Ureter (tissue), 1 donor: ENCODE measurements at places on chromosomes 16 and 17.

DNA sequence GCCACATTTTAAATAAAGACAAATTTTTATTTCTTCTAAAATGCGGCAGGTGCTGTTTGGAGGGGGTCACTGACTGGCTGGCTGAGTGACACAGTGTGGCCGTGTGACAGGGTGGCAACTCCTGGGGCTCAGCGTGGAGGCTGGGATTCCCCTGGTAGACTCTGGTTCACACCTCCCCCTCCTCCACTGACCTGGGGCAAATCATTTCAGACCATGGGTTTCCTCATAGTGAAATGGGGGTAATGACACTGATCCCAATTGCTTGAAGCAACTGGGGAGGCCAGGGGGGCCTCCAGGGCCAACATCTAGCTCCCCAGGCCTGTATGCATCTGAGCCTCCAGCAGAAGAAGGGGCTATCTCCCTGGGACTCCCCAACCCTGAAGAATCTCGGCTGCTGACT, 6.6 kb downstream of the HSD11B2 start:
- no peak for DNase-seq

DNA sequence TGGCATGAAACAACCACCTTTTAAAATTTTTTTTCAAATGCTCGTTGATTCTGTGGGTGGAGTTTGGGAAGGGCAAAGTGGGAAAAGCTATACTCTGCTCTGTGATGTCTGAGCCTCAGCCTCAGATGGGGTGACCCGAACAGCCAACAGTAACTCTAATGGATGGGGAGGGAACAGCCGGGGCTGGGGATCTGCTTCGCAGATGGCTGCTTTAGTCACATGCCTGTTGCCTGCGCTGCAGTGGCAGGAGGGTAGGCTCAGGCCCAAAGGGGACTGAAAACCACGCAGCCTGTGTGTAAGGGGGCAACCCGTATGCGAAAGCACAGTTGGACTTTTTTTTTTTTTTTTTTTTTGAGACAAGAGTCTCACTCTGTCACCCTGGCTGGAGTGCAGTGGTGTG, 14.9 kb upstream of the MAPK3 start:
- DNase-seq = no peak

- DNase-seq = no peak
Observed at GRCh38 chr16:64990101-64990500, 131.8 kb downstream of the CDH11 start.

GRCh38 chr16:85347213-85347591, 234.9 kb upstream of the CIBAR2 start:
- no peak for DNase-seq

GRCh38 chr17:57997085-57997809, 9.2 kb upstream of the VEZF1 start:
- no peak for DNase-seq
